Activated naive CD4-positive, alpha-beta T cell (primary cell): ENCODE measurements at places on chromosomes 13 and 19.

- no peak for DNase-seq
Measured at GRCh38 chr13:108643646-108644353, 14.4 kb downstream of the MYO16 start.

DNA sequence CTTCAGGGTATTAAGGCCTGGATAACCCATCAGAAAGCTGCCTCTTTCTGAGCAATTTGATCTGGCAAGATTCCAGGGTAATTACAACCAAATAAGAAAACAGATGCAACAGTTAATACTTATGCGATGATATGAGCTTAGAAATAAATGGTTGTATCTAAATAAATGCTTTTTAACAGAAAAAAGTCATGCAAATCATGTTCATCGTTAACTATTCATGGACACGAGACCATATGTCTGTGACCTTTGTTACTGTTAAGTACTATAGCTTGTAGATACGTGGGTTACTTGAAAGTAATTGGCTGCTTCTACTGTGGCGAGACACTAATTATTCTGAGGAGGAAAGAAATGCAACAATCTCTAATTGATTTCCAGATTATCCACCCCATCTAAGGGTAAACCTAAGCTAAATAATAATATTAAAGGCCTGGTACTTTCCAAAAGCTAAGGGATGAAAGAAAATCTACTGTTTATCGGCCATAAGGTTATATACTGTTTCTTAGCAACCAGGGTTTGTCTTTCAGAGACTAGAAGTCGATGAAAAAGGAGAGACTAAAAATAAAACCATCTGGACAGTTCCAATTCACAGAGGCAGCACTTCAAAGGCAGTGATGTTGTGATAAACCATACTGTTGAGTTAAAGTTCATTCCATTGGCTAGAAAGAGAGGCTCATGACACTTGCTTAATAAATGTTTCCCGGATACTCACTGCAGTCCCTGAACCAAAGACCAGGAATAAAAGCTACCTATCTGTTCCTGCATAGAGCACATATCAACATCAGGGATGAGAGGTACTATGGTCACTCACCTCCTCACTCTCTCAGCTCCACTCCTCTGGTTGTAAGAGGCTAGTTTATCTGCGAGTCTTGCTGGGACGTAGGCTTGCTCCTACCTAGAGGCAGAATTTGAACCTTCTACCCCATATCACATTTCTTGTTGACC, 1.5 kb downstream of the EPSTI1 start:
- DNase-seq, result no peak

- no peak for DNase-seq
Measured at GRCh38 chr13:36839281-36839680, 20.3 kb downstream of the RFXAP start.

DNA sequence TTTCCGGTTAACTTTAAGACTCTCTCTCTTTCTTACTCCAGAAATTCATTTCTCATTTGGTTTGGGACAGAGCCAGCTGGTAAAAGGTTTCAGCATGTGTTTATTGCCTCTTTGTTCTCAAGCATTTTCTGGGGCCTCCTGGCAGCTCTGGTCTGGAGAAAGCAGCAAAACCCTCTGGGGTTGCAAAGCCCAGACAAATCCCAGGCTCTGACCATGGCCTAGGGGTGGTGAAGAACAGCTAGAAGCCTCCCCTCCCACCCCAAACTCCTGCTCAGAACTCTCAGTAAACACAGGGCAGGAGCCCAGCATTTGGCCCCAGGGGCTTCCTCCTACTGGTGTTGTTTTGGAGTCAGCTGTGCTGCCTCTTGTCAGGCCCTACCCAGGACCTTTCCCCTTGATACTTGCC, 124.2 kb upstream of the SERP2 start:
- no peak for DNase-seq

GRCh38 chr13:42970824-42971690, 21.0 kb downstream of the EPSTI1 start:
- no peak for DNase-seq

DNA sequence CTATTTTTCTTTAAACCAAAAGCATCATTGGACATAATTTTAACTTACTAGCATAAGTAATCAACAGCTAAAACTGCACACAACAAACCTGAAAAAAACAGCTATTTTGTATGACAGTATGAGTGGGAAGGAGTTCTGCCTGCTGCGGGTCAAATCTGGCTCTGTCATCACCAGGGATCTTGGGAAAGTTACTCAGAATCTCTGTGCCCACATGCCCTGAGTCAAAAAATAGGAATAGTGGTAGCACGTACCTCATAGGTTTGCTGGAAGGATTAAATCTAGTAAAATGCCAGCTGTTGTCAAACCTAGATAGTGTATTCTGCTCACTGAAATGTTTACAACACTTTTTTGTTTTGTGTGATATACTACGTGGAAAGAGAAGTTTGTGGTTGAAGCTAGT, 1.1 kb downstream of the CLN5 start:
- no peak for DNase-seq

- no peak for DNase-seq
Measured at GRCh38 chr19:14536926-14537692, 7.7 kb downstream of the TECR start.

- DNase-seq, result no peak
Measured at GRCh38 chr13:99548448-99548847, 47.2 kb downstream of the TM9SF2 start.

- no peak for DNase-seq
Measured at GRCh38 chr13:59236309-59236919, 927.3 kb downstream of the DIAPH3 start.

GRCh38 chr19:34364830-34365462, at the start of gene GPI:
Gene GPI, plus strand, starts transcription at chr19:34365196. Its CDS starts 71 bp downstream, at chr19:34365267.
- peak; percentile 63 for DNase-seq

- no peak for DNase-seq
Measured at GRCh38 chr13:106597186-106597585, 29.2 kb upstream of the ARGLU1 start.

DNA sequence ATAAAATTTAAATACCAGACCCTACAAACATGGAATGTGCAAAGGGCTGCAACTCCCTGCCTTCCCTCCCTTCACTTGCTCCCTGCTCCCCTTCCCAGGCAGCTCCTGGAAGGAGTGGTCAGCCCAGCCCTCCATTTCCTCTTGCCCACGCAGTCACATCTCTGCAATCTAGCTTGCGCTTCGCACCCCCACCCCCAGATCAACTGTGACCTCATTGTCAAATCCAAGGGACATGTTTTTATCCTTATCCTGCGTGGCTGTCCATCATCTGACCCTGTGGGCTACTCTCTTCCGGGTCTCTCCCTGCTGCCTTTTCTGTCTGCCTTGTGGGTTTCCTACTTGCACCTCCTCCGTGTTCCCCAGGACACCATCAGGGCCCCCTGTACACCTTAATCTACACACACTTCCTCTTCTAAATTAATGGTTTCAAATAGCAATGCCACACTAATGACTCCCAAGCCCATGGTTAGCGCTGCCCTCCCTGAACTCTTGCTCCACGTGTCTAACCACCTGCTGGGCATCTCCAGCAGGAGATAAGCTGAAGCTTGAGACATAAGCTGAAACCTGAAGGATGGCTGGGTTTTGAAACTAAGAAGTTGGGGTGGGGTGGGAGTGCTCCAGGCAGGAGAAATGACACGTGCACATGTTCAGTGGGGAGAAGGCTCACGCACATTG, 118.3 kb downstream of the USP12 start:
- no peak for DNase-seq

DNA sequence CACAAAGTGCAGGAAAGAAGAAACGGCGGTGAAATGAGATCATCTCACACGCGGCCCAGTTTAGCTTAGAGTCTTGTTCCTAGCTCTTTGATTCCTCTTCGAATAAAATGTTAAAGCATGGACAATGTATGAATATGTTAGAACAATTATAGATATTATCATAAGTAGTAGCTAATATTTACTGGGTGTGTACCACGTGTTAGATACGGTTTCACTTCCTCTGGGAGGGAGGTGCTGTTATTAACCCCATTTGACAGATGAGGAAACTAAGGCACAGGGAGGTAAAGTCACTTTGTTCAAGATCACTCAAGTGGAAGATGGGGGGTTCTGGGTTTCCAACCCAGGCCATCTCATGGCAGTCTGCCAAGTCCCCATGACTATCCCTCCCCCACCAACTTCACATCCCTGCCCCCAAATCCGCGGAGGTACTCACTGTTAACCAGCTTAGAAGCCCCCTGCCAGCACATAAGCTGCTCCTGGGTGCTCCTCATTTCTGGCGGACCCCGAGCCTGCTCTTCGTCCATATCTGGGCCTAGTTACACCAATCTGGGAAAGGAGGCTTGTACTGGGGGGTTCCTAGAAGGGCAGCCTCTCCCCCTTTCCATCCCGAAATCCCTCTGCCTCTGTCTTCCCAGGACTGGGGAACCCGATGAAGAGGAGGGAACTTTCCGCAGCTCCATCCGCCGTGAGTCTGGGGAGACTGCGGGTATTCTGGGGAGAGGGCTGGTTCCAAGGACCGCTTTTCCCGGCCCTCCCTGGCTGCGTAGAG, 1.0 kb upstream of the FXYD7 start:
- no peak for DNase-seq

DNA sequence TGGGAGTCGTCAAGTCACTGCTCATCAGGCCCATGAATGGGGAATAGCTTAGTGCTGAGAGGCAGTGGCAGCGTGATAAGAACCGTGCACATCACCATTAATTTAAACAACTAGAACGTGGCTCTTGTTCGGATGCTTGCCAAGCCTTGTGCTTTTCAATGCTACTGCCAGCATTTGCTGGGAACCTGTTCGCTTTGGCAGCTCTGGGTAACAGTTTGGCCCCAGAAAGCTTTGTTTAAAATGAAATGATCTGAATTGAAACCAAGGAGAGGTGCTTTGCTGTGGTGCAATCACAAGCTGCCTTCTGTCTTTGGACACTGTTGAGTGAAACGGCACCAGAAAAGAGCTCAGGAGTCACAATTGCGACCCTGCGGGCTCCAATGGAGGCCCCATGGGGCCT, 53.5 kb upstream of the OLFM4 start:
- DNase-seq, result no peak

DNA sequence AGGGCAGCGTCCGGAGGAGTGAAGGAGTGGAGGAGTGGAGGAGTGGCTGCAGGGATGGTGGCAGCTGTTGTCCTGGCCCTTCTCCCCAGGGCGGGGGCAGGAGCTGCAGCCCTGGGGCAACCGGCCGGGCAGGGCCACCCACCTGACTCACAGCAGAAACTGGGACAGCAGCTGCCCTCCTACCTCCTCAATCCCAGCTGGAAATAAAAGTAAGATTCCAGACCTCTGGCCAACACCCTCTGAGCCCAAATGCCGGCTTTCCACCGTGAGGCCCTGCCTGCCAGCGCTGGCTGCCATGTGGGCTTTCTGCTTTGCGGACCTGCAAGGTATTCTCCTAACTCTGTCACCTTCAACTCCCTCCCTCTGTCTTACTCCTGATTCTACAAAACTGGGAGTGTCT, 3.3 kb upstream of the CLPP start:
- DNase-seq, result no peak

GRCh38 chr13:77872995-77873394, 45.6 kb downstream of the EDNRB start:
- no peak for DNase-seq

- no peak for DNase-seq
Measured at GRCh38 chr19:1063909-1064660, 2.9 kb upstream of the ARHGAP45 start.

GRCh38 chr13:22214184-22214583, 543.3 kb downstream of the FGF9 start:
- no peak for DNase-seq

GRCh38 chr13:45231305-45231704, 30.5 kb upstream of the KCTD4 start:
- no peak for DNase-seq

- DNase-seq, result no peak
Measured at GRCh38 chr13:111399776-111400538, 79.5 kb downstream of the TEX29 start.

- no peak for DNase-seq
Measured at GRCh38 chr13:111486331-111486730, 165.9 kb downstream of the TEX29 start.

DNA sequence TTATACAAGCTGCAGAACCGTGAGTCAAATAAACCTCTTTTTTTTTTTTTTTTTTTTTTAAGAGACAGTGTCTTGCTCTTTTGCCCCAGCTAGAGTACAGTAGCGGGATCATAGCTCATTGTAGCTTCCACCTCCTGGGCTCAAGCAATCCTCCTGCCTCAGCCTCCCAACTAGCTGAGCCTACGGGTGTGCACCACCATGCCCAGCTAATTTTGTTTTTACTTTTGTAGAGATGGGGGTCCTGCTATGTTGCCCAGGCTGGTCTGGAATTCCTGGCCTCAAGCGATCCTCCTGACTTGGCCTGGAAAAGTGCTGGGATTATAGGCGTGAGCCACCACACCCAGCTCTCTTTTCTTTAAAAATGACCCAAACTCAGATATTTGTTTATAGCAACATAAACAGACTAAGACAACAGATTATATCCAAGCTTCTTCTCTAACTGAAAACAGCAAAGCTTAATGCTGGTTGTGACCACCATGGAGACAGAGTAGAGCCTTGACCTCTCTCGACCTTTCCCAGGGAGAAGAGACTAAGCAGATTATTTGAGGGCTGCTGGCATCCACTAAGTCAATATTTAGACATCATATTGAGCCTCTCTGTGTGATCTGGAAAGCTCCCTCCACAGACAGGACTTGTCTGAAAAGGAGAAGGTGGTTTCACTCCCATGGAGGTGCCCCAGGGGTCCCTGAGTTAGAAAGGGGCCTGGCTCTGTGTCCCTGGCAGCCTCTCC, 150.0 kb downstream of the KCTD15 start:
- DNase-seq, result no peak

GRCh38 chr19:31071136-31071855, 277.9 kb downstream of the TSHZ3 start:
- DNase-seq, result no peak

DNA sequence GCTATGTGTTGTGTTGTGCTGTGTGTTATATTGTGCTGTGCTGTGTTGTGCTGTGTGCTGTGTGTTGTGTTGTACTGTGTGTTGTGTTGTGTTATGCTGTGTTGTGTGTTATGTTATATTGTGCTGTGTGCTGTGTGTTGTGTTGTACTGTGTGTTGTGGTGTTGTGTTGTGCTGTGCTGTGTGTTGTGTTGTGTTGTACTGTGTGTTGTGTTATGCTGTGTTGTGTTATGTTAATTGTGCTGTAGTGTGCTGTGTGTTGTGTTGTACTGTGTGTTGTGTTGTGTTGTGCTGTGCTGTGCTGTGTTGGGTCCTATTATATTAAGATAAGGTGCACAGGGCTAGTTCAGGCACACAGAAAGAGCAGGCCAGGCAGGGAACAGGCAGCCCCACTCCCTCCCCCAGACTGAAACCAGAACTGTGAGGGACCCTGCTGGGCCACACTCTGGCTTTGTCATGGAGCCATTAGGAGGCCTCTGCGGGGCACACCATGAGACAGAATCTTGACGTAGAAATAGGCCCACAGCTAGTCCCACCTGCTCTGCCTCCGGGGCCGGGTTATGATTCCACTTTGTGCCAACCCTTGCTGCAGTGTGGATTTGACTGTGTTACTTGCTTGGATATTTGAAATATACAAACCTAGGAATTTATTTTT, 12.1 kb downstream of the SOX1 start:
- no peak for DNase-seq

DNA sequence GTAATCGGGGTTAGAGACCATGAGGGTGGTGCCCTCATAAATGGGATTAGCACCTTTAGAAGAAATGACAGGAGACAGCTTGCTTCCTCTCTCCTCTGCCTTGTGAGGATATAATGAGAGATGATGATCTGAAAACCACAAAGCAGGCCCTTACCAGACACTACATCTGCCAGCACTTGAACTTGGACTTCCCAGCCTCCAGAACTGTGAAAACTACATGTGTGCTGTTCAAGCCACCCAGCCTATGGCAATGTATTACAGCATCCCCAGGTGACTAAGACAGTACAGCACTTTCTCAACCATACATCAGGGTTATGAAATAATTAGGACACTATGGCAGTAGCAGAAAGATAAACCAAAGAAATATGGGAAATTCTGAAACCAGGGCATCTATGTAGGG, 7.4 kb downstream of the ZNF564 start:
- DNase-seq, result no peak
